ENCODE measurements at places on chromosomes 1 and 21. TPM values are rescaled to one million over a fixed set of nuclear protein-coding genes. Genes with fewer than 3 reads are reported as not detected.

OR14K1 gene
- total RNA-seq = not detected

ARMH1 gene
- total RNA-seq = 30.0 TPM

FCRL4 gene
- total RNA-seq = not detected

KRTAP10-1 gene
- not detected for total RNA-seq

FCGR2B gene
- total RNA-seq = 30.7 TPM

MPL gene
- 2.3 TPM for total RNA-seq

RGS8 gene
- not detected for total RNA-seq

TRIM67 gene
- total RNA-seq = under 0.01 TPM

PTPRU gene
- 0.52 TPM for total RNA-seq

FAM89A gene
- total RNA-seq = 1.4 TPM

ZNF697 gene
- total RNA-seq = 4.1 TPM

FGGY gene
- total RNA-seq = 15.2 TPM

SLC25A24 gene
- 20.0 TPM for total RNA-seq

FRRS1 gene
- 2.1 TPM for total RNA-seq

BCL2L15 gene
- total RNA-seq = 1.6 TPM

S100A7 gene
- total RNA-seq = not detected

PRDM2 gene
- total RNA-seq = 124 TPM

OR2L13 gene
- 0.21 TPM for total RNA-seq

All from mononuclear cell (primary cell).